Stimulated activated CD4-positive, alpha-beta T cell treated with anti-CD3 and anti-CD28 coated beads, Interleukin-1b, Interleukin-23, amount 100 ng/mL, for 1 hour (primary cell): ENCODE measurements at places on chromosomes 12 and 14.

DNA sequence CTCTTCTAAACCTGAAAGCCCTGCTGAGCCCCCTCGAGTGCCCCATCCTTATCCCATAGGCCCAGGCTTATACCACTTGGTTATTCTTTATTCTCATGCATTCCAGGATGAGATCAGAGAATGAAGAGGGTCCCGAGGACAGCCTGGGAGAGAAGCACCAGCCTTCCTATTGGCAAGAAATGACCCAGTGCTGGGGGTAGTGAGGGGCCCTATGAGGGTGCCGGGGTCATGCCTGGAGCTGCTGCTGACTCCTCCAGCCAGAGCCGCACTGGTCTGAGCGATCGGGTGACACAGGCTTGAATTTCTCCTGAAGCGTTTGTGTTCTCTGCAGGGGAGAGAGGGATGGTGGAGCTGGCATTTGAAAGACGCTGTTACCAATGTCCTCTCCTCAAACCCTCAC, 18.1 kb downstream of the MORN3 start:
- DNase-seq: no peak

DNA sequence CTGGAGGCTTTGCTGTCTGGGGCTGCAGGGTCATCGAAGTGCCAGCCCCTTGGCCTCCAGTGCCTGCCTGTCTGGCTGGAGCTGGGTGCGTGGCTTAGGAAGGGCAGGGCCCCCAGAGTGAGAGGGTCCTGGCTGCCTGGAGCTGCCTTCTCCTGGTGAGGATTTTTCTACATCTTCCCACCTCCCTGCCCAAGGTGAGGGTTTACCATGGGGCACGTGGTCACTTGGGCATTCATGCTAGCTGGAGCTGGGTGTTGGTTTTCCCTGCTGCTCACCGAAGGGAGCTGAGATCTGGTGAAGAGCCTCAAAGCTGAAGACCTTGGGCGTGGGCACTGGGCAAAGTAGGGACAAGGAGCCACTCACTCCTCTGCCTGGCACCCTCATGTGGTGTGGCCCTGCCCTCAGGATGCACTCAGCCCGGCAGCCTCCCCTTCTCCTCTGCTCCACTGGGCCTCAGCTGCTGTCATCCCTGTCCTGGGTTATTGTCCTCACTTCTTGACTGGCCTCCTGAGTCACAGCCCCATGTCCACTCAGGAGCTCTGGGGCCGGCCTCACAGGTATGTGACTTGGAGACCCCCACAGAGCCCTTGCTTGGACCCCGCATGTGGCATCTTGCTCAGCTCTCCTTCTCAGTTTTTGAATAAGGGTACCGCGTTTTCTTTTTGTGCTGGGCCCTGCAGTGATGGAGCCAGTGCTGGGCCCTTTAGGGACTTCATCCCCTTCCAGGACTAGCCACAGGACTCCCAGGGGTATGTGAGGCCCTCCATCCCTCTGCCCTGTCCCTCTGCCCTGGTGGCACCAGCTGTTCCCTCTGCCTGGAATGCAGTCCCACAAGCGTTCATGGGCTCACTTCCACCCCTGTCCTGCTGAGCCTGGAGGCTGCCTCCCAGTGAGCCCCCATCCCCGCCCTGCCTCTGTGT, 1.6 kb downstream of the CEP170B start:
- no peak for DNase-seq

DNA sequence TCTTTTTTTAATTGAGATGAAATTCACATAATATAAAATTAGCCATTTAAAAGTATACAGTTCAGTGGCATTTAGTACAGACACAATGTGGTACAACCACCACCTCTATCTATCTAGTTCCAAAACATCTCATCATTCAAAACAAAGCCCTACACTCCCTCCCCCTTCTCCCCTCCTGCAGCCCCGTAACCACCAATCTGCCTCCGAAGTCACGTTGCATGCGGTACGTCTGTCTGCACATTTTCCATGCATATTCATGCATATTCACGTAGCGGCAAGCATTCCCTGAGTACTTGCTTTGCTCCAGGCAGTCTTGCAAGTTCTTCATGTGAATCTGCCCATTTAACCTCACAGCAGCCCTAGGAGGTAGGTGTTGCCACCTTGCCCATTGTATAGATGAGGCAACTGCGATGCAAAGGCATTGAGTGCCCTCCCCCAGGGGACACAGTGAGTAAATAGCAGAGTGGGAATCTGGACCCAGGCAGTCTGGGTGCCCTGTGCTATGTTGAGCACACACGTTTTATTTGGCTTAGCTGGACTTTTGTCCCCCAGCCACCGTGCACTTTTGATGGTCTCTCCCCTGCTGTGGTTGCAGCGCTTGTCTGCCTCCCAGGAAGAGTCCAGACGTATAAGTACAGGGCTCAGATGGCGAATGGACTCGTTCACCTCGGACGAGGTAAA, 43.4 kb downstream of the RIN3 start:
- no peak for DNase-seq

DNA sequence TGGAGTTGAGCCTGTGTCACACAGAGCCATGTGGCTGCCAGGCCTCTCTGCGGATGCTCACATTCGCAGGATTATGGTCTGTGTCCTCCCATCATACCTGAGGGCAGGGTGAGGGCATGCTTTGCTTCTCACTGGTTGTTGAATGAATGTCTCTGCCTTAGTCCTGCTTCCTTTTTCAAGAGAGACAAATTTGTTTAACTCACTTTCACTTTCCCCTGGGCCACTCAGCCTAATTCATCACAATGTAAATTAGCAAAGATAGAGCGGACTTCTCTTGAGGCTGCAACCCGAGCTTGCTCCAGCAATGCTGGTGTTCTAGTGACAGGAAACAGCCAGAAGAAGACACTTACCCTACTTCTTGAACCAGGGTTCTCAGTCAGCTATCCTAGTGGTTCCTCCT, 35.5 kb upstream of the PAX9 start:
- no peak for DNase-seq

DNA sequence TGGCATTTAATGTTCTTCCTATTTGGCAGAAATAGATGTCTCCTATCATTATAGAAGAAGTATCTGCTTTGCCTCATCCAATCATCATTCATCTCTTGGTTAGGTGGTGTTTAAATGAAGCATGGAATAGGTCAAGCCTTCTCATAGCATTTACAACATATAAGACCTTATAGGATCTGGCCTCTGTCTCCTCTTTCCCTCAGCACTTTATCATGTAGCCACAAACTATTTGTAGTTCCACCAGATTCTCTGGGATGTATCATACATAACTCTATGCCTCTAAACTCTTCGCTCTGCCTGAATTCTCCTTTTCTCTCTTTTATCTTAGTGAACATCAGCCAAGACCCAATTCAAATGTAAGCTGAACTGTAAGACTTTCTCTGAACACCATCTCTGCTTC, 20.7 kb downstream of the NAA25 start:
- DNase-seq: no peak

- DNase-seq: no peak
Measured at GRCh38 chr12:128077211-128077916, 189.6 kb upstream of the TMEM132C start.

- no peak for DNase-seq
Measured at GRCh38 chr14:41280745-41281144, 325.9 kb upstream of the LRFN5 start.

DNA sequence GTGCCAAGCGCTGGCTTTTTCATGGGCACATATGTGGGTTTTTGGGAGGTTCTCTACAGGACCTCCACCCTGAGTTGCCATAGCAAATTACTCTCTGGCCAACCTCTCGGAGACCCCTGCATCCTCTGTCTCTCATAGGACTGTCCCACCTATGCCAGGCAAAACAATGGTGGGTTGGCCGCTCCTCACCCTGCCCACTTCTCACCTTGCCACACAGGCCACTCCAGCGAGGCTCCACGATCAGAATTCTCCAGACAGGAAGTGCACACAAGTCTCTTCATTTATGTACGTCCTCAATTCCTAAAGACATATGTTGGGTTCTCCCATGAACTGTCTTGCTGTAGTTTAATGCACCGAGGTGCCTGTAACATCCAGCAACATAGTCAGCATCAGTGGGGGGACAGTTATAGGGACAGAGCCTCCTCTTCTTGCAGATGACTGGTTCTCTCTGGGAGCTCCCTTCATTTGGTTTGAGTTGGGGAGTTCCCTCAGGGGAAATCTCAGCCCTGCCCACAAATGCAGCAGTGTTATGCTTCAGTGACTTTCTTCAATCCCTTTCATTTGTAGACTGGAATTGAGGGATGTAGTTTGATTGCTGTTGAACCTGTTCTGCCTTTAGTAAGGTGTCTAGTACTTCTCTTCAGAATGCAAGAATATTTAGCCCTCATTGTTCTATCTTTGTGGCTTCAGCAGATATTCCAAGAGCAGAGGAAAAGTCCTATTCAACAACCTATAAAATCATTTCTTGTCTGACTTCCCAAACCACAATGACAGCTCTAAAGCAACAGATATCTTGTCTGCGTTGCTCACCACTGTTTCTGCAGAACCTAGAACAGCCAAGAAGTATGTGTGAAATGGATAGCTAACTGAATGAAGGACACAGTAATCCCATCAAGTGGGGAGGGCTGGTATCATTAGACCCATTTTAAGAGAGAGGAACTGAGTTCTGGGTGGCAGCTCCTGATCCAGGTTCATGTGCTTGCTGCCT, 2.8 kb upstream of the LTBP2 start:
- no peak for DNase-seq

DNA sequence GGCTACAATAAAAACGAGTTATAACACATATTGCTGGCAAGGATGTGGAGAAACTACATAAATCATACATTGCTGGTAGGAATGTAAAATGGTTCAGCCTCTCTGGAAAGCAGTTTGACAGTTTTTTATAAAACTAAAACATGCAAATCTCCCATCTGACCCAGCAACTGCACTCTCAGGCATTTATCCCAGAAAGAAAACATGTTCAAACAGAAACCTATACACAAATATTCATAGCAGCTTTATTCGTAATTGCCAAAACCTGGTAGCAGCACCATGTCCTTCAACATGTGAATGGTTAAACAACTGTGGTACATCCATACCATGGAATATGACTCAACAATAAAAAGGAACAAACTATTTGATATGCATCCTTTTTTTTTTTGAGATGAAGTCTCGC, 10.1 kb upstream of the TMCC3 start:
- DNase-seq: no peak

- no peak for DNase-seq
Measured at GRCh38 chr14:93954900-93955849, 21.2 kb downstream of the ASB2 start.

GRCh38 chr14:75279153-75279762, 630 bp downstream of the FOS start:
- no peak for DNase-seq

- no peak for DNase-seq
Measured at GRCh38 chr14:102486513-102487203, 22.9 kb downstream of the ANKRD9 start.

DNA sequence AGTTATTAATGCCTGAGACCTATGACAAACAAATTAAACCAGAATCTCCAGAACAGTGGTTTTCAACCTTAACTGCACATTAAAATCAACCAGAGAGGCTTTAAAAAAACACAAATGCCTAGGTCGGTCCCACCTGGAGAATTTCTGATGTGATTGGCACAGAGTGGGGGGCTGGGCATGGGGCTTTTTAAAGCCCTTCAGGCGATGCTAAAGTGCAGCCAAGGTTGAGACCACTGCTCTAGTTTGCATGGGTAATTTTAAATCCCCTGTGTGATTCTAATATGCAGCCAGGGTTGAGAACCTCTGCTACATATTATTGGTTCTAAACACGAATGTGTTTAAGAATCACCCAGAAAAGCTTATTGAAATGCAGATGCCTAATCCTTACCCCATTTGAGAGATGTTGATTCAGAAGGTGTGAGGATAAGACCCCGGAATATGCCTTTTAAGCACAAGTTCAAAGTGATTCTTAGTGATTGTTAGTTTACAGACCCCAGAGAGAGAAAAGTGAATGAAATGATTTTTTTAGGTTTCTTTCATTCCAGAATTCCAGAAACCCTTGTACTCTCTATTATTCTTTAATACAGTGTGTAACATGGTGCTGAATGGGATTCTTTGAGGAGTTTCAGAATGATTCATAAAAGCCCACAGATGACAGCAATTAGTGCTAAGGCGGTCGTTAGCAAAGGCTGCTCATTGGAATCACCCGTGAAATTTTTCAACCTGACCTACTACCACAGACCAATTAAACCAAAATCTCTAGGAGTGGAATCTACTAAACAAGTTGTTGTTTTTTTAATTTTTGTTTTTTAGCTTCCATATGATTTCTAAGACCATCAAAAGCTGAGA, 44.9 kb downstream of the LIN7A start:
- no peak for DNase-seq

DNA sequence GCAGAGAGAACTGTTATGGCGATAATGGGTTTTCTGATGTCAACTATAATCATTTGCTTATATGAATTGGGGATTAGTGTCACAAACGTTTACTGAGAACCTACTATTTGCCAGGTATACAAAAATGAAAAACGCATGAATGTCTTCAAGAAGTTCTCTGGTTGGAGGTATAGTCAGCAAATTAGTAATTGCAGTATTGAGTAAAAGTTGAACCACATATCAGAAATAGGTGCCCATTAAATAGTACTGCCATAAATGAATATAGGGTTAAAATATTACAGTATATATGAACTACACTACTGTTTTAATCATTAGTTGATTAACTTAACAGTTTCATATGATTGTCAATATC, 60.0 kb downstream of the PTPRB start:
- no peak for DNase-seq

- DNase-seq: no peak
Measured at GRCh38 chr14:32702088-32702487, 236.6 kb upstream of the NPAS3 start.

DNA sequence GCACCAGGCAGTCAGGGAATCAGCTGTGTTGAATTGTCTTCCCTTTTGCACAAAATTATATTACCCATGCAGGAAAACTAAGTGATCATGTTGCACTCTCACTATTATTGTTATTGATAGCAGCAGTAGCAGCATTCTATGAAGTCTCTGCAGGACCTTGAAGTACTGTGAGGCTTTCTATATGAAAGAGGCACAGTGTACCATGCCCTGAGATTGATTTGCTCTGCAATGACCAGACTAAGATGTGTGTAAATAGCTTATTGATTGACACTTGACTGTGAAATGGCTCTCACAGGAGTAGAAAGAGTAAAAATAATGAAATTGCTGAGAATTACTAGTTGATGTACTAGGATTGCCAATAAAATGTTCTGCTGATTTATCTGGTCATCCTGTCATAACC, 99.9 kb downstream of the KICS2 start:
- no peak for DNase-seq

GRCh38 chr14:84792722-84793410, 737.1 kb upstream of the FLRT2 start:
- DNase-seq: no peak

DNA sequence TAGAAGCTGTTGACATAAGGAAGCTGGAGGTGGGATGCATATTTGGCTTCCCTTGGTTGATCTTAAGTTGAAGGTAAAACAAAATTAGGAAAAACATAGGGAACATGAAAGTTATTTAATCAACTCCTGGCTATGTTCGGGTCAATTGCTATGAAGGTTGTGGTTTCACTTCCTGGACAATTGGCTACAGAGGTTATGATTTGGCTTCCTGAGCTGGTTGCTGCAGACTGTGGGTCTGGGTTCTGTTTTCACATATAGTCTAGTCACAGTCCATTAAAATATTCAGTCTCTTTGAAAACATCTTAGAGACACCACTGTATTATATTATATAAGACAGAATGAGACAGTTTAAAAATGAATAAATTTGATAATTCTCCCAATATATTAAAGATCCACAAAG, 895.2 kb upstream of the USP15 start:
- no peak for DNase-seq

- DNase-seq: no peak
Measured at GRCh38 chr12:11687528-11687927, 38.1 kb downstream of the ETV6 start.
